ENCODE measurements at places on chromosomes 6 and 20. TPM values are rescaled to one million over a fixed set of nuclear protein-coding genes. Genes with fewer than 3 reads are reported as not detected.

DNA sequence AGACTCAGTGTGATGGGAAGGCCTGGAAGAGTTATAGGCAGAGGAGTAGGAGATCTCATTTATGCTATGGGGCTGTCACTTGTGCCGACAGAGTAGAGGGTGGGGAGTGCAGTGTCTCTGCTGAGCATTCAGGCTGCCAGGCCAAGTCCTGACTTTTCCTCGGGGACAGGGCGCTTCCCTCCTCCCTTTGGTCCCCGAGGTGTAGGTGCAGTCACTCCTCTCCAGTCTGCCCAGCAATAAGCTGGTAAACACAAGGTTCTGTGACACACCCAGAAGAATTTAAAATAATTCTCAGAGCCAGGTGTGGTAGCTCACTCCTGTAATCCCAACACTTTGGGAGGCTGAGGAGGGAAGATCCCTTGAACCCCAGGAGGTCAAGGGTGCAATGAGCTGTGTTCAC is 109.4 kb downstream of the CRYBG1 start:
- peaks cover 5% of the 10 kb centered on the region for H3K4me1 ChIP-seq
- H3K4me3 ChIP-seq, result no peak overlapping the region
- no peak for DNase-seq
- H3K36me3 ChIP-seq, result no peaks in the 10 kb centered on the region

GRCh38 chr20:37538003-37538402 is 10.3 kb upstream of the BLCAP start:
- H3K4me3 ChIP-seq, result no peak overlapping the region
- H3K27me3 ChIP-seq, result no peaks in the 10 kb centered on the region
- H3K36me3 ChIP-seq, result no peaks in the 10 kb centered on the region

GRCh38 chr6:80173411-80173810 is 66.9 kb downstream of the BCKDHB start:
- H3K36me3 ChIP-seq, result no peaks in the 10 kb centered on the region
- H3K4me3 ChIP-seq, result no peak overlapping the region
- no peaks in the 10 kb centered on the region for H3K27me3 ChIP-seq
- H3K4me1 ChIP-seq, result no peaks in the 10 kb centered on the region
- DNase-seq, result no peak

MUC21 gene
- total RNA-seq, result not detected

TNFRSF21 gene
- total RNA-seq, result 244 TPM
